Smooth muscle cell of the brain vasculature (primary cell): ENCODE measurements at places on chromosomes 12 and 14.

GRCh38 chr12:104479123-104479662 is 22.4 kb downstream of the CHST11 start:
- DNase-seq = no peak

- no peak for DNase-seq
These were observed 251.2 kb downstream of the ACSS3 start for GRCh38 chr12:81329085-81329484.

DNA sequence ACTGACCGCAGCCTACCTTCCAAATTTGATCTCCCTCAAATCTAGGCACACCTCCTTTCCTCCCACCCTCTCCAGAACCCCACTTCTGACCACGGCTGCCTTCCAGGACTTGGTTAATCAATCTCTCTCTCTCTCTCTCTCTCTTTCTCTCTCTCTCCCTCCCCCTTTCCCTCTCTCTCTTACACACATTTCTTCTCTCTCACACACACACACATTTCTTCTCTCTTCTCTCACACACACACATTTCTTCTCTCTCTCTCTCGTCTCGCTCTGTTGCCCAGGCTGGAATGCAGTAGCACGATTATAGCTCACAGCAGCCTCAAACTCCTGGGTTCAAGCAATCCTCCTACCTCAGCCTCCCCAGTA is 521 bp upstream of the GMFB start:
- no peak for DNase-seq

- DNase-seq = no peak
These were observed 1.6 kb upstream of the PRKAB1 start for GRCh38 chr12:119666226-119666795.

DNA sequence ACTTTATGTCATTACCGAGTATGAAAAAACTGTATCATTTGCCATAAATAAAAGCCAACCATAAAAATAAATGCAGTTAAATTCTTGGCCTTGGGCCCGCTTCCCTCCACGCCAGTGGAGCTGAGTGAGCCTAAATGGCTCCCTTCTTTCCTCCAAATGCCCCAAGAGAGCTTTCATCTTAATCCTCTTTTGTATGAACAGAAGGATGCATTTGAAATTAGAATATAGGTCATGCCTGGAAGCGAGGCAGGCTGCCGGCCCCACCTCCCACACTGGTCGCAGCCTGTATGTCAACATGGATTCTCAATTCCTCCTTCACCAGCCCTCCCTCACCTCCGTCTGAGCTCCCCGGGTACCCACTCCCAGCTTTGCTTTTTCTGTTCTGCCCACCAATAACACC is 245.7 kb downstream of the SLC15A4 start:
- no peak for DNase-seq

DNA sequence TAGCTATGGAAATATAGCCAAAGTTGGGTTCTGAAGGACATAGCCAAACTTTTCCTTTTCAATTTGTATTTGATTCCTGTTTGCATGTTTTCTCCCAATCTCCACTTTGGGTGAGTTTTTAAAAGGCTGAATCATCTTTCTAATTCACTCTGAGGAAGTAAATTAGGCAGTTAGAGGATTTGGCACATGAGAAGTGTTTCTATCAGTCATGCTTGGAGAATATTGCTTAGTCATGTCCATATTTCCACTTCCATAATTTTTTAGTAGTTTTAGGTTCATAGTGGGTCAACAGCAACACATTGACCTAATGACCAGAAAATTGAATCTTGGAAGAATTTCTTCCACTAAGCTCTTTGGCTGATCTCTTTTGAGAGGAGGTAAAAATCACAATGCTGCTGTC is 21.8 kb downstream of the IRAK3 start:
- no peak for DNase-seq

DNA sequence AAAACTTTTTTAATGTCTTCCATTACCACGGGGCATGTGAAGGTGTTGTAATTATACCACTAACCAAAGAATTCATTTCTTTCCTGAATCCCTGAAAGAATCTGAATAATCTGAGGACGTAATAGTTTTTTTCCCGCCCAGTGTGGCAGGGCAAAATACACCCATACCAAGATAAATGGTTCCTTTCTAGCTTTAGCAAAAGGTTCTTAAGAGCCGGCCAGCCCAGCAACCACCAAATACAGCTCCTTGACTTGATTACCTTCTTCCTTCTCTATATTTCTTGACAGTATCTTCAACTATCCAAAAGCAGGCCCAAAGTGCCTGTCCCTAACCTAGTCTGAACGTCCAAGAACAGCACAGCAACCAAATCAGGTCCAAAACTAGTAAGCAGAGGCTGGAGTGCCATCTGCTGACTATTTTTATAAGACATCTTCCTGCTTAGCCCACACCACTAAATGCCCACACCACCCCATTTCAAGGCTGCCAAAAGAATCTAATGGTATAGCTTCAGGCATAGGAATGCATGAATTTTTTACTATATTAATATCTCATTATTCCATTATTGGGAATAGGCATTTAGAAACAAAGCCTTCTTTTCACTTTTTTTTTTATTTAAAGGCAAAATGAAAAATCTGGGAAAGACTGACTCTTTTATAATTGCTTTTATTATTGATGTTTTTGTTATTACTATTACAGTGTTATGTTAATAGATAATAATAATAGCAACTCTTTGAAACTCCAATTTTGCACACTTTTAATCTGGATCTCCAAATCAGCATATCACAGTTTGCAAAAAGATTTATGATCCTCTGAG is 524.4 kb downstream of the MED13L start:
- peak; percentile 43 for DNase-seq
